ENCODE measurements at places on chromosomes 7 and 10. TPM values are rescaled to one million over a fixed set of nuclear protein-coding genes. Genes with fewer than 3 reads are reported as not detected.

Gene STRIP2
- total RNA-seq, result 4.9 TPM

Gene CALD1
- total RNA-seq, result 203 TPM

Gene CEP55
- total RNA-seq, result 18.9 TPM

Gene TRPV5
- total RNA-seq, result 0.10 TPM

Gene LRIT2
- not detected for total RNA-seq

Gene UBTD1
- total RNA-seq, result 84.6 TPM

Gene CPA5
- total RNA-seq, result not detected

Gene ASB13
- total RNA-seq, result 7.8 TPM

Gene CADPS2
- total RNA-seq, result 44.3 TPM

Gene CFTR
- total RNA-seq, result not detected

Gene TRIM4
- total RNA-seq, result 22.2 TPM

Gene HSPA12A
- 0.29 TPM for total RNA-seq

Gene SCIN
- 0.33 TPM for total RNA-seq

Gene ZNF273
- total RNA-seq, result 3.6 TPM

Gene CPA2
- total RNA-seq, result not detected

Gene AFAP1L2
- 6.5 TPM for total RNA-seq

Gene NFKB2
- 27.1 TPM for total RNA-seq

Gene NEUROD6
- not detected for total RNA-seq

Gene GLI3
- total RNA-seq, result 3.6 TPM

Gene TET1
- 1.3 TPM for total RNA-seq

Gene BHLHA15
- total RNA-seq, result 0.98 TPM

Gene CALHM1
- not detected for total RNA-seq

Gene GPR15LG
- total RNA-seq, result not detected

Gene PRSS2
- total RNA-seq, result 0.98 TPM

Gene CLCN1
- not detected for total RNA-seq

Gene STEAP1
- total RNA-seq, result 39.6 TPM

Gene CALY
- not detected for total RNA-seq

Gene POU6F2
- not detected for total RNA-seq

Gene FGF8
- not detected for total RNA-seq

Gene SMO
- total RNA-seq, result 5.2 TPM

Gene OGDHL
- 0.19 TPM for total RNA-seq

Gene CYP2C19
- not detected for total RNA-seq

Gene RSPH10B2
- total RNA-seq, result not detected

Gene PAX4
- total RNA-seq, result not detected

Gene VIPR2
- total RNA-seq, result not detected

Gene SFRP4
- total RNA-seq, result not detected
